ENCODE measurements at places on chromosomes 6 and 20.

- no peak for DNase-seq
Observed at GRCh38 chr6:51996296-51996947, 91.0 kb downstream of the PKHD1 start.

DNA sequence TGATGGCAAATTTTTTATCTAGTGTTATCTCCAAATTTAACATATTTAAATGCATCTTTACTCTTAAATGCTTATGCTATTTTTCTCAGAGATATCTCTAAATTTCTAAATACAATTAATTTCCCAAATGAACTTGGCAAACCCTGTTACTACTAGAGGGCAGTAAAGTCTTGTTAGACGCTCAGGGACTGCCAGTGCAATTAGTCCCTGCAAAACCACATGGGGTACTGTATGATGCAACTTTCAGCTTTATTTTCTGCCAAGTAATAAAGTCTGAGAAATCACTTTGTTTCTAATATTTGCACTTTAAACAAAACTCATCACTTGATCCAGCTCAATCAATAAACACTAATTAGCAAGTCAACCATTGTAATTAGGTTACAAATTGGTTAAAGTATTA lies 76.0 kb upstream of the ADGRB3 start:
- no peak for DNase-seq

GRCh38 chr20:50041246-50041873 lies 58.6 kb downstream of the SNAI1 start:
- no peak for DNase-seq

- no peak for DNase-seq
Observed at GRCh38 chr6:72876256-72876655, 254.4 kb downstream of the KCNQ5 start.

GRCh38 chr20:57403216-57403615 lies 12.0 kb downstream of the RBM38 start:
- DNase-seq: no peak

DNA sequence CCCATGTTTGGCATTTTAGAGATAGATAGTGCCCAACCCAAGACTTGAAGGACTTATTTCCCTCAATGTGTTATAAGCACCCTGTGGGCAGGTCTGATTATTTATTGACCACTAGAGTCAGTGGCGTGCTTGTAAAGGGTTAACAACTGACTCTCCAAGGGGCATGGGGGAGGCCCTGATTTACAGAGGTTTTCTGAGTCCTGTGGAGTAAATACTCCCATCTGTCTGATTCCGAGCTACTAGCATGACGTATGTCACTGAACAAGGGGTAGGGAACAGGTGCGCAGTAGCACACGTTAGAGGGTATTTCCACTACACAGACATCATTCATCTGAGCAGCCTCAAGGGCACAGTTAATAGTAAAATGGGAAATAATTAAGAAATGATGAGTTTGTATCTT lies 17.4 kb upstream of the TRAM2 start:
- no peak for DNase-seq

DNA sequence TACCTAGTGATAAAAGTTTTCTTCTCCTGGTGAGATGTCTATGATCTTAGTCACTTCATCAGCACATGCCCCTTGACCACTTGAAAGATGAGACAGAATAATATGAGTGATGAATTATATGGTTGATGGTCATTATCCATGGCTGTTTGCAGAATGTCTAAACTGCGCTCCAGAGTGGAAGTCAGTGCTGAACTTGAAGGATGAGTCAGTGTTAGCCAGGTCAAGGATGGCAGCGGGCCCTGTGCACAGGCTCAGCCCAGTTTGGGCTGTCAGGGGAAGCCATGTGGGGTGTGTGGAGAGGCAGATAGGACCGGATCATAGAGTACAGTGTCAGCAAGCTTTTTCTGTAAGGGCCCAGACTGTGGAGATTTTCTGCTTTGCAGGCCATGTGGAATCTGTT lies 67.2 kb upstream of the KIF25 start:
- no peak for DNase-seq

DNA sequence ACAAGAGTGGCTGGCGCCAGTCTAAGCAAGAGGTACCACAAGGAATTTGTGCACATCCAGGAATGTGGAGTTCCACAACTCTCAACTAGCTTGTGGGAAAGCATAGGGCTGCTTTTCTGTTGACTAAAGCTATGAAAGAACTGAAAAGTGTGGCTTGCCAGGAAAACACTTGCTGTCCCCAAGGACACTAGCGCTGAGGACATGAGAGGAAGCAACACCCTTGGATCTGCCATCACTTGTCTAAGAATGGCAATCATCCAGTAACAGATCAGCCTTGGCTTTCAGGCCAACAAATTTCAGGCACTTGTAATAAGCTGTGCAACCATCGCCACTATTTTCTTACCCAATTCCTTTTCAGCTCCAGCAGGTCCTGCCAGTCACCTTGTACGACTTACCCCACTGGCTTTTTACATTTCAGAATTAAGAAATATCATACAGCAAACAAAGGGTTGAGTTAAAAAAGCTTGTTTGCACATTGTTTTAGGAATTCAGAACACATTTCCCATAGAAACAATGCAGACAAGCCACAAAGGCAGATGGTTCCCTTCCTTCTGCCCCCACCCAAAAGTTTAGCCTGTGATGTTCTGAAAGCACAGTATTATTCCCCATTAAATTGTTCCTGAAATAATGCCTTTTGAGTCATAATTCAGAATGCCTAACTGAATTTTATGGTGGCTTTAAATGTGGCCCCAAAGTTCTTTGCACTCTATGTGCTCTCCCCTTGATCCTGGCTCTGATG lies 57.9 kb upstream of the SSTR4 start:
- no peak for DNase-seq

DNA sequence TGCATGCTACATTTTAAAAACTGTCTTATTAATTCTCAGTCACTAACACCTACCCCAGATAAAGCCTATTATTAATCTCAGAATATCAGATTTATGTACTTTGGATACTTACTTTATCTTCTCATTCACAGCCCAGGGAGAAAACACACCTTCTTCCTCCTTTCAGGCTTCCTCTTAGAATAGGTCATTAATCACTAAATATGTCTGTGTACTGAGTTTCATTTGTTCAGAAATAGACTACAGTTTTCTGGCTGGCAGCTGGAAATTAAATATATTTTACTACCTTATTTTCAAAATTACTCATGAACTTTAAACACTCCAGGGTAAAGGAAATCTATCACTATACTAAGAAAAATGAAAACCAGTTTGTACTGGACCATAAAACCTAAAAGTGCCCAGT lies 147.7 kb upstream of the DST start:
- no peak for DNase-seq

DNA sequence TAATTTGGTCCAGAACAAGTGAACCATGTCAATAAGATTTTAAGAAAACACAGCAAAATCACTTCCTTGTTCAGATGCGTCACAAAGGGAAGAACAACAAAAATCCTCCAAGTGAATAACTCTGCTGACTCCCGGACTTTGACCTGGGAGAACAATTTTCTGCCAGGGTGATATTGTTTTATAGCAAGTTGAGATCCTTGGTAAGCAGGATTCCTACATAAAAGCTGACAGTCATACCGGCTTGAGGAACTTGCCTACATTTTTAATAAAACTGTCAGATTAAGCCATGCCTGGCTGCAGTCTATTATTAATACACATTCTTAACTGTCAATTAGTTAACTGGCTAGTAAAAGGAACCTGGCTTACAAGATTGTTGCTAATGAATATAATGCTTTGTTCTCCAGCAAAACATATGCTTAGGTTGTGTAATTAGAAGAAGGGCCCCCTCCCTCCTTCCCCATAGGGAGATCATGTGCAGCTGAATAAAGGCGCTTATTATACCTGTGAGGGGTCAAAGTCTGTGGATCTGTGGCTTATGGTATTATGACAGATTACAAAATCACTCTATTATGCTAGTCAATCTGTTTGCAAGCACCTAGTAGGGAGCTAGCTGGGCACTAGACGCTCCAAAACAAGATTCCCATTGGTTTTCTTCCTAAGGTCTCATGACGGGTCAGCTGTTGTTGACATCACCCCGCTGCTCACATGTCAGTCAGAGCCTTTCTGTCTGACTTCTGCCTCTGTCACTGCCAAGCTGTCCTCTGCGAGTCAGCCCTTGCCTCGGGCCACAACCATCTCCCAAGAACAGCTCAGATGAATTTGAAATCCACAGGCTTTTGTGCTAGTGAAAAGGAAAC lies 44.6 kb upstream of the SEC63 start:
- no peak for DNase-seq

DNA sequence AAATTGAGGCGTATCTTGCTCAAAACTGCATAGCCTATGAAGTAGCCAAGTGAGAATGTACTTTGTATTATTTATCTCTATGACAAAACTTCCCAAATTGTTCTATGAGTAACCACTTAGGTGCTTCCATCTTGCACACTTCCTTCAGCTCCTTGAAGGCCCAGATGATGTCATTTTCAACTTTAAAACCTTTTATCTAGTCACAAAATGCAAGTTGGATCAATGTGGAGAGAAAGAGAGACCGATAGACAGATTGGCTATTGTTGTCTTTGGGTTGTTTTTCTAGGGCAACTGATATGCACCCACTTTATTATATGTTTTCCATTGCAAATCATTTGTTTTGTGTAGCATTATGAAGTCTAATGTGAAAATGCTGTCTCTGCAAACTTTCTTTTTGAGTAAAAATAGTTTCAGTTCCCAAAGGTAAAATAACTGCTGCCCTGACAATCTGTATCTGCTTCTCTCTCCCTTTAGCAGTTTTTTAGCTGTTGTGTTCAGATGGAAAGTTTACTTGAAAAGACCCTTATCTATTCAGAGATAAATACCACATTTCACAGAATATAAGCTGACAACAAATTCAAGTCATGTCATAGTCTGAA lies 73.7 kb upstream of the CITED2 start:
- DNase-seq: no peak

- no peak for DNase-seq
Observed at GRCh38 chr6:67863346-67863745, 771.7 kb upstream of the ADGRB3 start.

DNA sequence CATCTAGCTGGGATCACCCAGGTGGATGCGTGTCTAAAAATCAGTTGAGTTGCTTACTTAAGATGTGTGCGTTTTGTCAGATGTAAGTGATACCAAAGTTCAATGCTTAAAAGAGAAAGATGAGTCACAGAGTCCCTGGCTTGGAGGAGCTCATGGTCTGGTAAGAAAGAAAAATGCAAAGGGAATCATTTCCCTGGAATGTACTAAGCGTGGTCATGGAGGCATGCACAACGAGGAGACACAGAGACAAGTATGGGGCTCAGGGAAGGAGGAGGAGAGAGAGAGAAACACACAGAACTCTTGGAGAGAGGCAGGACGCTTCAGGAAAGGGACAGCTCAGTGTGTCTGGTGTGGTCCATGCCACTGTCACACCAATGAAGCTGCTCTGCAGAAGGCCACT lies 186.9 kb upstream of the GMDS start:
- no peak for DNase-seq

GRCh38 chr6:145139140-145139850 lies 596.0 kb downstream of the EPM2A start:
- DNase-seq: no peak

- no peak for DNase-seq
Observed at GRCh38 chr6:91279740-91280493, 693.0 kb upstream of the MAP3K7 start.

DNA sequence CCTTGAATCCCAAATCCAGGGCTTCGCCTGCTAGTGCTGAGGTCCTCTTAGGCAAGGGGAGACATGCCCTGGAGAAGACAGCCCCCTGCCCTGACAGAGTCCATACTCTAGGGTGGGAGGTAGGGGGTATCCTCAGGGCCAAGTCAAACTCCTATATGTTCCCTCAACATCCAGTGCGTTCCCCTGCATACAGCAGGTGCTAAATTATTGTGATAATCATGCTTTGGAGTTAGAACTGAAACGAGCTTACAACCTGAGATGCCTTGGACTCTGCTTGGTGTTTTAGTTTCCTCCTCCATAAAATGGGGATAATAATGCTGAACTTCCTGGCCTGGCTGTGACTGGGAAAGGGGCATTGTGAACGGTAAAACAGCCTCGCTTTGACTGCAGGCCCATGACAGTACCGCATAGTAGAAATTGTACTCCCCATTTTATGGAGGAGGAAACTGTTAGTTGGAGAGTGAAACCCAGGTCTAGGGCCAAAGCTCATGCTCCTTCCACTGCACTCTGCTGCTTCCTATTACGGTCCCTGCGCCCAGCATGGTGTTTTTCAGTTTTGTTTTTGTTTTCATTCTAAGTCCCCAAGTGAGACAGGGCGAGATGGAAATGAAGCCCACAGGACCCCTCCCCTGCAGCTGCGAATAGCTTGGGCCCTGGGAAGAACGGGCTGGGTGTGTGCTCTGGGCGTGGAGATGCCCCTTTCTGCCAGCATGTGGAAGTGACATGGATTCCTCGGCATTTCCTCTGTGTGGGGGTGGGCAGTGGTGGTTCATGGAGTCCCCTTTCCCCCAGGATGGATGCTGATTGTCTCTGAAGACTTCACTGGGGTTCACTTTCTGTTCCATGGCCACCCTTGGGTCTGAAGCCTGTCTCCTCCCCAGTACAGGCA lies 162.5 kb downstream of the VEGFA start:
- no peak for DNase-seq

- DNase-seq: no peak
Observed at GRCh38 chr6:88263591-88263990, 97.4 kb upstream of the CNR1 start.

DNA sequence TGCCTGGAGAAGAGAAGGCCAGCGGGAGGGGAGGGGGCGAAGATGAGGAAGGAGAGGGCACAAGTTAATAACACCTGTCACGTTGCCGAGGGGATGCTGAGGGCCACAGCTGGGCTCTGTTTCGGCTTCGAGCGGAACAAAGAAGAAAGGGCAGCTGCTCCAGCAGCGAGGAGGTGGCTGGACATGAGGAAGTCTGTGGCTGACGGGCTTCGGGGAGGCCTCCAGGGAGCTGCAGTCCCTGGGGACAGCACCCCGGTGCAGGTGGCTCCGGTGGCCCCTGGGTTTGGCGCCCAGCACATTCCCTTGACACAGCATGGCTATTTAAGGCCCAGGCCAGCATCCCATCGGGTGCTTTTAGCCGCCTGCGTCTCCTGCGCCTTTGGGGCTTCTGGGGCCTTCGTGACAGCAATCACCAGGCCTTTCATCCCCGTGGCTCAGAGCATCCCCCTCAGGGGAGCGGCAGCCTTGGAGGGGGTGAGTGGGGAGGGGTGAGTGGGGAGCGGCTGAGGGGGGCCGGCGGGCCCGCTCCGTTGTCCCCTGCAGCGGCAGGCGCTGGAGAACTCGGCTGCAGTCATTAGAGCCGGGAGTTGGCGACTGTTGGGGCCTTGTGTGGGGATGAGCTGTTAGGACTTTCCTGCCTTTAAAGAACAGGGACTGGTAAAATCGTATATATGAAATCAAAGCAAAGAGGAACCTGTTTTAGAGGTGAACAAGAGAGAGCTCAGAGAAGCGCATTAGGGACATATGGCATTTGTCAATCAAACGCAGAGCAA lies 99.0 kb downstream of the TMEM242 start:
- no peak for DNase-seq

GRCh38 chr6:40036186-40036585 lies 101.9 kb upstream of the MOCS1 start:
- DNase-seq: no peak

GRCh38 chr6:145749632-145750031 lies 14.3 kb upstream of the EPM2A start:
- DNase-seq: no peak

DNA sequence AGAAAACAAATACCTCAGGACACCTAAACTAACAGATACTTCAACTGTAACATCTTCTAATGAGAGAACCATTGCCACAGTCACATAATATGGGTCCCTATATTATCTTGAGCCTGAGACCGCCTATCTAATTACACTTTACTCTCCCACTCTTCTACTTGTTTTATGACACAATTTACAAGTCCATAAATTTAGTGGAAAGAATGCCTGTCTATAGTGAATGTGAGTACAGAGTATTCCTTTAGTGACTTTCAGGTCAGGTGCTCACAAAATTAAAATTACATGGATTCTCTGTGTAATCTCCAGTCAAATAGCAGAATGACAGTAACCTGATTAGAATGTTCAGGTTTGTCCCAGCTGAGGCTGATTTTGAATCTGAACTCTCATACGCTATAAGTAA lies 624.1 kb downstream of the PKHD1 start:
- no peak for DNase-seq

Measured in stimulated activated CD8-positive, alpha-beta memory T cell treated with anti-CD3 and anti-CD28 coated beads, Interleukin-15, amount 100 ng/mL, for 48 hours (primary cell).